GM23338 (cell line): ENCODE measurements at places on chromosomes 7 and 10. TPM values are rescaled to one million over a fixed set of nuclear protein-coding genes. Genes with fewer than 3 reads are reported as not detected.

- no peak for DNase-seq
These were observed 52.6 kb downstream of the CAV1 start for GRCh38 chr7:116577320-116577871.

- DNase-seq: no peak
These were observed 29.7 kb downstream of the FZD9 start for GRCh38 chr7:73463260-73463659.

DNA sequence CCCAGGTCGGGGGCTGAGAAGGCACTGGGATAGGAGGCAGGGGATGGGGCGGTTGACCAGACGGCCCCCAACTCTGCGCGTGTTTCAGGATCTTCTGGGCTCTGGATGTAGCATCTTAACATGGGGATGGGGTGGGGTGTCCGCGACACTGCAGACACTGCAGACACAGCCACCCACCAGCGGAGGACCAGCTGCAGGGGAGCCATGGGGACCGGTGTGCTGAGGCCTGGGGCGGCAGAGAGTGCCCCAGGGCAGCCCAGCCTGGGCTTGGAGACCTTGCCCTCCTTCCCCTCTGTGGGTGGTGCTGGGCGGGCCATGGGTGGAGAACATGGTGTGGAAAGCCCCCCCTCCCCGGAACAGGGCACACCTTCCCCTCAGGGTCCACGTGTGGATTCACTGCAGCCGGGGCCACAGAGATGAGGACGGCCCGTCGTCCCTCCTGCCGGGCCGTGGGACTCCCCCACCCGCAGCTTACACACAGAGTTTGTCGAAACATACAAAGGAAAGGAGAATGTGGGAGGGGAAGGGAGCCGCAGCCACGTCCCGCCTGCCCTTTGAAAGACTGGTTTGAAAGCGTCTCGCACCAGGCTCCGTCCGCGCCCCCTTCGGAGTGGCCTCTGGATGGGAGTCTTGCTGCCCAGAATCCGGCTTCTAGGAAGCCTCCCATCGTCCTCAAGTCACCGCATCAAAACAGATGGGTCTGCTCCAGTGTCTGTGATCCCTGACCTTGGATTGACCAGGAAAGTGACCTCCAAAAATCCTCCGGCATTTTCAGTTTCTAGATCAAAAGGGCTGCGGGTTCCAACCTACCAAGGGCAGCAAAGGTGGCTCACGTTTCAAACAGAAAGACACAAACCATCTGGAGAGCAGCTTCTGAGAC, 91.5 kb upstream of the TCERG1L start:
- DNase-seq: no peak

DNA sequence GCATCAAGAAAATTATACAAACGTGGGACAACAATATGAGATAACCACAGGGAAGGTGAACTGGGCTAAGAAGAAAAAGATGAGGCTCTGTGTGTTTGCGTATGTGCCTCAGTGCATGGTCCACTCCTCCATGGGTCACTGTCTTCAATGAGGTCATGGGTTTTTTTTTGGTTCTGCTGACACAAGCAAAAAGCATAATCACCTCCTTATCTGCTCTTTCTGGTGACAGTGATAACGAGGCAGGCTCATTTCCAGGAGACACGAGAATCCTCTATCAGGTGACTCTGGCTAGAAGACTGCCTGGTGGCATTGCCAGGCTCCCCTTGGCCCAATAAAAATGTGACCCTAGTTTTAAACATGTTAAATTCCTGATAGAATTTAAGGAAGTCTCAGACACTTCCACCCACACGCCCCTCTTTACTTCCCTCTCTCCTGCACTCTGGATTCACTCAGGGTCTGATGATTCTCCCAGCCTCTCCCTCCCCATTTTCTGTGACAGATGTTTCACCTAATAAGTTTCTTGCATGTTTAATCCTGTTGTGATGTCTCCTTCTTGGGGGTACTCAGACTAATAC, 35.3 kb upstream of the CDCA7L start:
- DNase-seq: no peak

- no peak for DNase-seq
These were observed 56.4 kb upstream of the CCDC71L start for GRCh38 chr7:106717254-106717954.

- no peak for DNase-seq
These were observed 342.4 kb downstream of the BBS9 start for GRCh38 chr7:33471636-33472242.

DNA sequence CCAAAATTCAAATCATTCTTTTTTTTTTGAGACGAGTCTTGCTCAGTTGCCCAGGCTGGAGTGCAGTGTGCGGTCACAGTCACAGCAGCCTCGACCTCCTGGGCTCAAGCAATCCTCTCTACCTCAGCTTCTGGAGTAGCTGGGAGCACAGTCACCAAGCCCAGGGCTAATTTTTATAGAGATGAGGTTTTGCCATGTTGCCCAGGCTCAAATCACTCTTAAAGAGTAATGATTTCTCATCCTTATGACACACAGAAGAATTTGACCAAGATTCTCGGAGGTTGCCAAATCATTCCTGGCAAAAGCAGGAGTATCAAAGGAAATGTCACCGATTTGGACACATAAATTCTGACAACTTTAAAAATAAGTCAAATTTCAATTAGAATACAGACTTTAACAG, 39.1 kb downstream of the SIRT1 start:
- DNase-seq: no peak

DNA sequence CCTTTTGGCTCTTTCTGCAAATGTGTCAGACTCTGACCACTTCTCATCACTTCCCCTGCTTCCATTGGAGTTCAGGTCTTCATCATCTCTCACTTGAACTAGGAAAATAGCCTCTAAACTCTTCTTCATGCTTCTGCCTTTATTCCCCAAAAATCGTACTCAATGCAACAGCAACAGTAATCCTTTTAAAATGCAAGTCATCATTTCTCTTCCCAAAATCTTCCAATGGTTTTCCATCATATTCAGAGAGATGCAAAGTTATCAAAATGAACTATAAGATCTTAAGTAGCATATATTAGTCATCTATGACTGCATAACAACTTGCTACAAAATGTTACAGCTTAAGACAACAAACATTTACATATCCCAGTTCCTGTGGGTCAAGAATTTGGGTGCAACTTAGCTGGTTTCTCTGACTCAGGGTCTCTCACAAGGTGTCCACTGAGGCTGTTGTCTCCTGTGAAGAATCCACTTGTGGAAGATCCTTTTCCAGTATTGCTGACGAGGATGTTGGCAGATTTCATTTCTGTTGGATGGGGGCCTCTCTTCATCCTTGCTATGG, 31.0 kb upstream of the ETV1 start:
- no peak for DNase-seq

GRCh38 chr7:74502216-74502891, 48.6 kb downstream of the GTF2IRD1 start:
- no peak for DNase-seq

DNA sequence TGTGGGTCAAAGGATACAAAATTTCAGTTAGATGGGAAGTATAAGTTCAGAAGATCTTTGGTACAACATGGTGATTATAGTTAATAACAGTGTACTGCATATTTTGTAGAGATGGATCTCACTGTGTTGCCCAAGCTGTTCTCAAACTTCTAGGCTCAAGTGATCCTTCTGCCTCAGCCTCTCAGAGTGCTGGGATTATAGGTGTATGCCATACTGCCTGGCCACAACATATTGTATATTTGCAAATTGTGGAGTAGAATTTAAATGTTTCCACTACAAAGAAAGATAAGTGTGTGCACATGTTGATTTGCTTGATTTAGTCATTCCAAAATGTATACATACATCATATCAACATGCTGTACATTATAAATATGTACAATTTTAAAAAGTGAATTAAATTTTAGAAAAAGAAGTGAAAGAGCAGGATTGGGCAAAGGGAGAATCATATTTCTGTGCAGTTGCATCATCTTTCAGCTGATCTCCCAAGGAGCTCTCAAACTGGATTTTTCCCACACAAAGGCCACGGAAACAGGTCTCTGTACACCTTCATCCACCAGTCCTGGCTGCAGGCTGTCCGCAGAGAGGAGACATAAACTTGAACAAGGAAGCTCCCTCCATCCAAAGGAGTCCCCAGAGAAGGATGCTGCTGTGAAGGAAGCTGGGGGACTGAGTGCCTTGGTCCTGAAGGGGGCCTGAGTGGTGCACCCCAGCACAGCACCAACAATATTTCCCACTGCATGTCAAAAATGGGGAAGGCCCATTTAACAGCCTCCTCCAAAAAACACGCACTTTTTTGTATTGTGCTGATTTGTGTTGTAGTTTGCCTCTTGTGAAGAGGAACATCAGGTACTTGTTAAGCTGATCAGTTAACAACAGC, 217.1 kb upstream of the GHITM start:
- DNase-seq: no peak

GRCh38 chr7:65722361-65722792, 150.5 kb upstream of the VKORC1L1 start:
- DNase-seq: peak; percentile 84

GRCh38 chr10:113303544-113304146, 249.2 kb upstream of the HABP2 start:
- DNase-seq: no peak

- no peak for DNase-seq
These were observed 1195.7 kb upstream of the SORCS1 start for GRCh38 chr10:108360187-108360586.

DNA sequence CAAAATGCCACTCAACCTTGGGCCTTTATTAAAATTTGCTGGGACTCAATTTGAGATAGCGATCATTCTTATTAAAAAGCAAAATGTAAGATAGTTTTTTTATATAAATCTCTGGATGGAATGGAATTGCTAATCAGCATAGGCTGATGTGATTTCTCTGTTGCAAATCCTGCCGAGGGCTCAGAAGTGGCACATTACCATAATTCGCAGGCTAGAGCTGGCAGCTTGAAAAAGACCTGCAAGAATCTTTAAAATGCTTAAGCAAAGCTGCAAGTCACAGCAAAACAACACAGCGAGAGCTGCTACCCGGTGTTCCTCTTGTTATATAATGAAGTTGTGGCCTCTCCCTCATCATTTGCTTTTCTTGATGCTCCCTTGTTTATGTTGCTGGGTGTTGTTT, 448.1 kb downstream of the GATA3 start:
- peak; percentile 50 for DNase-seq

Gene UPK3B
- total RNA-seq: 3.0 and 5.2 TPM in 2 replicates

Gene SEMA3E
- total RNA-seq: 5.4 and 12.4 TPM in 2 replicates

Gene LRRC4
- total RNA-seq: 3.6 and 5.2 TPM in 2 replicates

Gene MLXIPL
- 8.6 and 25.7 TPM in 2 replicates for total RNA-seq

Gene RAB19
- 5.2 and 15.0 TPM in 2 replicates for total RNA-seq

Gene ZNF117
- total RNA-seq: 16.3 and 20.0 TPM in 2 replicates

Gene ARHGAP22
- total RNA-seq: 10.7 and 11.3 TPM in 2 replicates

Gene FOXI2
- total RNA-seq: 1.1 and 1.3 TPM in 2 replicates

Gene PIP
- total RNA-seq: not detected in 2 replicates

Gene IGF2BP3
- 183 and 209 TPM in 2 replicates for total RNA-seq
